H9 (cell line): ENCODE measurements at places on chromosomes 2 and 18. TPM values are rescaled to one million over a fixed set of nuclear protein-coding genes. Genes with fewer than 3 reads are reported as not detected.

GRCh38 chr2:64221935-64222334 lies 77.7 kb upstream of the PELI1 start:
- no peak for DNase-seq

DNA sequence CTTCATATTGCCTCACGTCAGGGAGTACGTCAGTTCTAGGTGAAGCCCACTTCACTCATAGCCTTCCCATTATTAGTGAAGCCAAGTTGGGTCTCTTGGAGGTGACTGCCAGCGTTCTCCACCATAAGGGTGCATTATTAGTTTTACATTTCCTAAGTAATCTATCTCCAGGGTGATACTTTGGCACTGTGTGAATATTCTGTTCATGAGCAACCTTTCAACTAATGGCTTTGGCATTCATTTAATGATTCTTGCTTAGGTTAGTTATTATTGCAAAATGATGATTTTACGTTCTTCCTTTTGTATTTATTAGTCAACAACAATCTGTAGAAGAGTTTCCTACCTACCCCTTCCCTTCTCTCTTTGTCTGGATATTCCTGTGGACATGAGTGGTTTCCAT lies 97.5 kb downstream of the MAP4K4 start:
- DNase-seq = no peak

GRCh38 chr2:235343869-235344268 lies 150.0 kb upstream of the AGAP1 start:
- DNase-seq = no peak

DNA sequence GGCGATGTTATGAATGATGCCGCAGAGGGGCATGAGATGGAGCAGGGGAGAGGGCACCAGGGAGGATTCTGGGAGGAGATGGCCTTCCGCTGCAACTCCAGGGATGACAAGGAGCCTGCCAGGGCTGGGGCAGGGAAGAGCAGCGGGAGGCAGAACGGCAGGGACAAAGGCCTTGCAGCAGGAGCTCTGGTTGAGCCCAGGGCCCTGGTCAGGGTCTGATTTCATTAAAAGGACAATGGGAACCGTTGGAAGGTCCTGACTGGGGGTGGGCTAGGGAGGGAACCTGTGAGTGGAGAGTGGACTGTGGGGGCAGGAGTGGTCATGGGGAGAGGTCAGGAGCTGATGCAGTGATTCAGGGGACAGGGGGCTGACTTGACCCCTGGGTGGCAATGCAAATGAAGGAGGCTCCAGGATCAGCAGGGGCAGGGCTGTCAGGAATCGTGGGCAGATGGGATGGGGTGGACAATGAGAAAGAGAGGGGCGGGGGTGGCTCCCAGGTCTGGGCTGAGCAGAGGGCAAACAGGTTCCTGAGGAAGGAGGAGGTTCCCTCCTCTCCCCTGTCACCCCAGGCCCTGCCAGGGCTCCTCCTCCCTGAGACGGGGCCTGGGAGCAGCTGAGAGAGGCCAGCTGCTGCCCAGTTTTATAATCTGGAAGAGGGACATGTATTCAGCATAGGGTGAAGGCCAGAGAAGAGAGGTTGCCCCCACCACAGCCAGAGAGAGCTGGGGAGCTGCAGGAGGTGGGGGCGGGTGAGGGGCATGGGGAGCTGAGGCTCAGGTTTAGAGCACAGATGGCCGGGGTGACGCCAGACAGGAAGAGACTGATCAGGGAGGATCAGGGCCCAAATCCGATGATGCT lies 7.3 kb upstream of the DUSP2 start:
- DNase-seq = peak; percentile 41

Gene OTOF
- total RNA-seq = 0.15 and 0.35 TPM in 2 replicates

Gene PDCD1
- total RNA-seq = 1.4 and 1.6 TPM in 2 replicates
